ENCODE measurements at places on chromosomes 5 and 9.

DNA sequence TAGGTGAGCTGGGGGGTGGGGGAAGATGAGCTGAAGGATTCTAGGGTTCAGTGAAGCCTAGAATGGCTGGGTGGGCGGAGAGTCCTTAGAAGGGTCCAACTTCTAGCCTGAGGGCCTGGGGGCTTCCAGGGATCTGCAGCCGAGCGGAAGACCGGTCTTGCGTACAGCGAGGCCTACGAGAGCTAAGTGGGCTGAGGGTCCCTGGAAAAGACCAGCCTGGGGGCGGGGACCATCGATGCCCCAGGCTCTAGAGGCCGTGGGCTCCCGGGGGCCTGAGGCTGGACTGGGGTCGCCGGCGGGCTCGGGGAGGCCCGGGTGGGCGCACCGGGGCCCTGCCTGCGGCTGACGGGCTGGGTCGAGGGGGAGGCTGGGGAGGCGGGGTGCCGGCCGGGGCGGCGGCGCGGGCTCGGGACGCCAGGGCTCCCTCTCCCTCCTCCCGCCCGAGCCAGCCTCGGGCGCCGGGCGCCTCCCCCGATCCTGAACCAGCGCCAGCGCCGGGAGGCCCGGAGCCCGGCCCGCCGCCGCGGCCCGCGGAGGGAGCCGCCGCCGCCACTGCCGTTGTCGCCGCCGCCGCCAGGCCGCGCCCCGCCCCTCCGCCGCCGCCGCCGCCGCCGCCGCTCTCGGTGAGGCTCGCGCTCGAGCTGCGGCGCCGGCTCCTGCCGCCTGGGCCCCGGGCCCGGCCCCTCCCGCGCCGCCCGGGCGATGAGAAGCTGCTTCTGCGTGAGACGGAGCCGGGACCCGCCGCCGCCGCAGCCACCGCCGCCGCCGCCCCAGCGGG is at the start of gene MVB12B:
Gene MVB12B (plus strand): TSS at position 602 of the 778 bp plus-strand sequence. CDS start 101 bp downstream, at position 703.
- DNase-seq = peak; percentile 32

GRCh38 chr5:131008329-131008728 is 156.7 kb downstream of the HINT1 start:
- no peak for DNase-seq

GRCh38 chr5:179127136-179128040 is 67.2 kb downstream of the ZNF354C start:
- no peak for DNase-seq

DNA sequence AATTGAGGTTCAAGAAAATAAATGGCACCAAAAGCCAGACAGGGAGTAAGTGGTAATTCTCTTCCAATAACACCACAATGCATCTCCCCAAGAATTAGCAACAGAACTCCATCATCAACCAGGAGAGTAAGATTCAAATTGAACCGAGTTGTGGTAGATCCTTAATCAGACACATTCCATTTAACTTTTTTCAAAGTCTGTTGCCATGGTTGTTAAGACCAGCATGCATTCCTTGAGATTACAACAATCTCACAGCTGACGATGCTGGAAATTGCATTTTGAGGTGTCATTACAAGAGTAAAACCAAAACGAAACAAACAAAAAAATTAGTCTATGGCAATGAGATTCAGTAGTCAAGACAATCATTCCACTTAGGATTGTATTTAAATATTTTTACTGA is 78.9 kb upstream of the ZNF462 start:
- DNase-seq = no peak

- DNase-seq = peak; percentile 37
Observed at GRCh38 chr9:36991516-36992134, 42.4 kb downstream of the PAX5 start.

DNA sequence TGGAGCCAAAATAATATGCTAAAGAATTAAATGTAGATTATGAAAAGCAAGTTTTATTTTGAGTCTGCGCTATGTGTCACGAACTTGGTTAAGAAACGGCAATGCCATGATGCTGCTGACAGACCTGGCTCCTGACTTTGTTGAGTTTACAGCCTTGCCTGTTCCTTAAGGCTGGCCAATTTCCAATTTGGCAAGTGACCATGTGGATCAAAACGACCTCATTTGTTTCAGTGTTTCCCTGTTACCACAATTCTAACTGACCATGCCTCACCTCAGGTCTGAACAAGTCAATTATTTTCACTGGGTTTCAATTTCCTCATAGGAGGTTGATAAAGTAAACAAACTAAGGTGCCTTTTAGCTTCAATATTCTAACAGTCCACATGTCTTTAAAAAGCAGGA is 461.4 kb downstream of the ZNF608 start:
- no peak for DNase-seq

DNA sequence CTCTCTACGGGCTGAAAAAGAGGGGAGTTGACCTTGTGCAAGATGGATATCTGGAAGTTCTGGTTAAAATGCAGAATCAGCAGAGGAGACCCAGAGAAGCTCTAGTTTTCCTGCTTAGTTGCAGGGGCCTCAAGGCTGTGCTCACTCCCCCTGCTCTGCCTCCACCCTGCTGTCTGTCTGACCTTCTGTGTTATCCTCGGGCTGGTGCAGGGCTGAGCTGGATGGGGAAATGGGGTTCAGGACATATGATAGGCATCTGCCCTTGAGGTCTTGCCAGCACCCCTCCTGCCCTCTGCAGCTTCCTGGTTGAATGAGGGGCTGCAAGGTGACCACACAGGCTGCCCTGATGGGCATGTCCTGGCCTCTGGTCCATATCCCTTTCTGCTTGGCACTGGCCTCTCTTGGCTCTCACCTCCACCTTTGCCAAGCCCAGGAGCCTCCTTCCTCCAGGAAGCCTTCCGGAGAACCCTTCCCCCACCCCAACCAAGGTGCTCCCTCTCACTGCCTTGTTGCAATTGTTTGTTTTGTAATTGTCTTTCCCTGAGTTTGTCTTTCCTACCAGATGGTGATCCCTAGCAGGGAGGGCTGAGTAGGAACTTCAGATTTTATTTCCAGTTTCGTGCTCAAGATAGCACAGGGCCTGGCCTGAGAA is 1.3 kb downstream of the TMEM268 start:
- no peak for DNase-seq

DNA sequence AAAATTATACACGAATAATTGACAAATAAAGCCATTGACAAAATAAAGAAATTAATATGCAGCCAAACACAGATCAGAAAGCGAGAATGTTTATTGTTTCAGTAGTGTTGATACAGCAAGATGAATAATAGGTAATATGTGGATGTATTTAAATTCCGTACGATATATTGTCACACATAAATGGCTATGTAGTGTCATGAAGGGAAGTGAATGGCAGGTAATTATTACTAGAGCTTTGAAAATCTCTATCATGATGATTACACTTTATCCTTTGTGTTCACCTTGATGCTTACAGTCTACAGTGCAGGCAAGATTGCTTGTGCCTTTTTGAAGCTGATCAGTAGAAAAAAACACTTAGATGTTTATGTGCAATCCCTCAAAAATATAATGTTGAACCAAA is 23.3 kb upstream of the CDH10 start:
- no peak for DNase-seq

- no peak for DNase-seq
Observed at GRCh38 chr9:27719711-27720110, 146.4 kb upstream of the C9orf72 start.

- no peak for DNase-seq
Observed at GRCh38 chr5:173395257-173395932, 67.2 kb upstream of the STC2 start.

GRCh38 chr9:33988219-33988890 is 60.3 kb downstream of the UBAP2 start:
- no peak for DNase-seq

DNA sequence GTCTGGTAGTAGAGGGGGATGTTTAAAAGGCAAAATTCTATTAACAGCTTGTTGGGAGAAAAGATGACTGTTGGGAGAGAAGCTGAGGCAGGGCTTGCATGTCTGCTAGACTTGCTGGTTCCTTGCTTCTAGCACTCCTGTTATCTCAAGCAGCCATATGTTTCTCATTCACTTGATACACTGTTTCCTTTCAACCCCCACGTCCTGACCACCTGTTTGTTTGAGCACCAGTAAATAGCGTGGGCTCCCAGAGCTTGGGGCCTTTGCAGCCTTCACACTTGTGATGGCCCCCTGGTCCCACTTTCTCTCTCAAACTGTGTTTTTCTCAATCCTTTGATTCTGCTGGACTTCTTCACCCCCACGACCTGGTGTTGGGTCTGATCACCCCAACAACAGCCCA is 111.7 kb upstream of the TMEM161B start:
- DNase-seq = no peak

DNA sequence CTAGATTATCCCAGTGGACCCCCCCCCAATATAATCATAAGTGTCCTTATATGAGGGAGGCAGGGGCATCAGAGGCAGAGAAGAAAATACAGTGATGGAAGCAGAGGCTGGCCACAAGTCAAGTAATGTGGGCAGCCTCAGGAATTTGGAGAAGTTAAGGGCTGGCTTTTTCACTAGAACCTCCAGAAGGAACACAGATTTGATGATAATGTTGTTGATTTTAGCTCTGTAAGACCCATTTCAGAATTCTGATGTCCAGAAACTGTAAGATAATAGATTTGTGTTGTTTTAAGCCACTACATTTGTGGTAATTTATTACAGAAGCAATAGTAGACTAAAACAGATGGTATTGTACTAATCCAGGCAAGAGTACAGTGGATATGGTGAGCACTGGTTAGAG is 36.3 kb upstream of the LRRTM2 start:
- DNase-seq = no peak

DNA sequence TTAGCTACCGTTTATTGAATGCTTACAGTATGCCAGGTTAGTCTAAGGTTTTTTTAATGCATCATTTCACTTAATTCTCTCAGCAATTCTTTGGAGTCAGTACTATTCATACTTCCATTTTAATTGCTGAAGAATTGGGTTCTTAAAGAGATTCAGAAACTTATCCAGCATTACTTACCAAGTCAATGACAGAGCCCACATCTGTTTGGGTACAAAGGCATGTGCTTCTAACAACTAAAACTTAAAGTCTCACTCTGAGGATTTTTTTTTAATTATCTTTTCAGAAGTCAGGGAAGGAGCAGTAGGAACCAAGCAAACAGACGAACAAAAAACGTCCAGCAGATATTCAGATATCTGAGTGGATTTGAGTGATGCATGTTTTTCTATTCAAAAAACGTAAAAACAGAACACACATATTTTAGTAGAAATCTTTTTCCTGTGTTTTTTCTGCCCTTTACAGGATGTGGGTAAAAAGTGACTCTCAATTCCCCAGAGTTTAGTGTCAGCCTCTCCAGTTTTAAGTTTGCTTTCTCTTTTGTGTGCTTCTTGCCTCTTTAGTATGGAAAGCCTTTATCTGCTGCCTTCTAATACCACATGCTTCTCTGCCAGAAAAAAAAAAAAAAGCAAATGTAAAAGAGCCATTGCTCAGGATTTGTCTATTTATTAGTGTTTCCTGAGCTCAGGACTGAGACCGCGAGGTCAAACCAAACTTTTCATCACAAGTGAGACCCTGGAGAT is 118.0 kb downstream of the PRKACG start:
- DNase-seq = no peak

GRCh38 chr5:43564289-43564850 is 7.5 kb upstream of the PAIP1 start:
- DNase-seq = no peak

DNA sequence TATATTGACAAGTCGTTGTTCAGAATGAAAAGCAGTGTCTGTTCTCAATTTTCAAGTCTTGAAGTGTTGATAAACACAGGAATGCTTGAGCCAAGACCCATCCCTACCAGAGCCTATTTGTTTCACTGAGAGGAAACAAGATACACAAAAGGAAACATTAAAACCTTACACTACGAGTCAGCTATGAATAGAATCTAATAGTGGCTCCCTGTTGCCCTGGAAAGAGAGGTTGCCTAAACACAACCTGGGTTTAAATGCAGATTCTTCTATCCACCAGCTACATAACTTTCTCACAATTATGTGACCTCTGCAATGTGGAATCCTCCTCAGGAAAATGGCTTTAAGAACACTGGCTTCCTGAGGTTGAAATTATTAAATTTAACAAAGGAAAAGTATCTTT is 29.1 kb upstream of the BNC2 start:
- DNase-seq = no peak

- peak; percentile 13 for DNase-seq
Observed at GRCh38 chr5:134846641-134846960, 833 bp downstream of the C5orf24 start.

Measured in stimulated activated CD4-positive, alpha-beta T cell treated with anti-CD3 and anti-CD28 coated beads, Interleukin-1b, Interleukin-23, amount 100 ng/mL, for 24 hours (primary cell).